SJCRH30 (cell line): ENCODE measurements at places on chromosomes 7 and 10. TPM values are rescaled to one million over a fixed set of nuclear protein-coding genes. Genes with fewer than 3 reads are reported as not detected.

GRCh38 chr7:106895246-106895864, 30.3 kb downstream of the PIK3CG start:
- H3K27ac ChIP-seq: no peak overlapping the region
- DNase-seq: no peak
- H3K27me3 ChIP-seq: peaks cover 2% of the 10 kb centered on the region; the same call in 1 of the 2 replicates
- no peaks in the 10 kb centered on the region for H3K4me1 ChIP-seq
- H3K4me3 ChIP-seq: no peak overlapping the region
- H3K36me3 ChIP-seq: no peaks in the 10 kb centered on the region

DNA sequence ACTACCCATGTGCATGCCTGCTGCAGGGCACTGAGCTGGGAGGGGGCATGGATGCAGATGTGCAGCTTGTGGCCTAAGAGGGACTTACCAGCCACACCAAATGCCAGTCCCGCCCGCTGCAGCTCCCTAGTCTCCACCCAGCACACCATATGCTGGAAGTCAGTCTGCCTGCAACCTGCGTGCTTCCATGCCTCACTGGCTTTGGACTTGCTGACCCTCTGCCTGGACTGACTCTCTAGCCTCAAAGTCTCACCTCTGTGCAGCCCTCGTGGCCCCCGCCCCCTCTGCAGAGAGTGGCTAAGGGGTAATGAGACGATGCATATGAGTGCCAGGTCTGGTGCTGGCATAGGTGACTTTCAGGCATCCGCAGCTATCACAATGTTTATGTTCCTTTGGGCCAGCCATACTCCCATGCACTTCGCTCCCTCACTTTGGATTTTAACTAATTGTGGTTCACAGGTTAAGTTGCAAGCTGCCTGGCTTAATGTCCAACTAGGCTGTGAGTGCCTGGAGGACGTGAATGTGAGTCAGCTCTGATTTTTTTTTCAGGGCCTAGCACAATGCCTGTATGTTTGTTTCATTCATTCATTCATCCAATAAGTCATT, 21.7 kb downstream of the TRIM8 start:
- no peak overlapping the region for H3K4me3 ChIP-seq
- H3K27ac ChIP-seq: no peak overlapping the region
- peaks cover 52% of the 10 kb centered on the region for H3K4me1 ChIP-seq
- no peaks in the 10 kb centered on the region for H3K36me3 ChIP-seq
- no peaks in the 10 kb centered on the region for H3K27me3 ChIP-seq
- DNase-seq: no peak

The NME8 gene
- not detected in 2 replicates for total RNA-seq

DNA sequence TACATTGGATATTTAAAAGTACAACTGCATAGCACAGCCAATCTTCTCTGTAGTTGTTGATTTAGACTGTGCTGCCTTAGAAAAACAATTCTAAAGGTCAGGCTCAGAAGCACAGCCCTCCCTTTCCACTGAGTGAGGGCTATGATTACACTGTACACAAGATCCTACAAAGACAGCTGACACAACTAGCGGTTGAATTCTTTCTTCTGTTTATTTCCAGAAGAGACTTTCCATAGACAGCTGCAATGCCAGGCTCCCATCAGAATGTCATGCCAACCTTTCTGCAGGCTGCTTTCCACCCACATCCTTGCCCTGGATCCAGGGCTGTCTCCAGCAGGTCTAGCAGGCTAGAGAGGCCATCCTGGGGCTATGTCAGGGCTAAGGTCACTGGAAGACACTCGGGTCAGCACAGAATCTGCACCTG, 39.3 kb downstream of the FAM13C start:
- H3K4me3 ChIP-seq: no peak overlapping the region
- H3K36me3 ChIP-seq: no peaks in the 10 kb centered on the region
- peaks cover 25% of the 10 kb centered on the region for H3K4me1 ChIP-seq
- DNase-seq: peak; percentile 67
- no peaks in the 10 kb centered on the region for H3K27me3 ChIP-seq

DNA sequence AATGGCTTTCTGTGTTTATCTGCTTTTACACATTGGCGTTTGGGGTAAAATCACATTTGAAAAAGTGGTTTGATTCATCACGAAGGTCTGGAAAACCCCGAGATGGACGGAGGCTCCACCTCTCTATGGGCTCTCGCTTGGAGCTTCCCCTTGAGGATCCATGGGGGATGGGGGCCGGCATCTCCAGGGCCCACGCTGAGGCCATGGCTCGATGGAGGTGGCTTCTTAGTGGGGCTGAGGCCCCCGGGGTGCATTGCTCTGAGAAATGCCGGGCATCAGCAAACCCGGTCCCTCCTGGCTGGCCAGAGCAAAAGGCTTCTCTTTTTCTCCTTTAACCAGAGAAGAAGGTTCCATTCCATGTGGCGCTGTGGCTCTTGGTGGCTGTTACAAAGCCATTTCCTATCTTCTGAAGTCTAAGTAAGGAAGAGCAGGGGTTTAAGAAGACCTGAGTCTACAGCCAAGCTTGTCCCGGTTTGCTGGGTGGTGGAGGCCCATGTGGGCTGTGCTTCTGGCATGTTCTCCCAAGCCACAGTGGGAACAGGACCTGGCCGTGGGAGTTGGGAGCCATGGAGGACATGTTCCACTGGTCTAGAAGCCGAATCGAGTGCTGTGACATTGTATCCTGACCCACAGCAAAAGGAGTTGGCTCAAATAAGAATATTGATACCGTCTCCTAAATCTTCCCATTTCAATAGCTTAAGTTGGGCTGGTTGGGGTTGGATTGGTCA, 243.5 kb upstream of the PITRM1 start:
- H3K27me3 ChIP-seq: no peaks in the 10 kb centered on the region
- no peak for DNase-seq
- H3K4me3 ChIP-seq: no peak overlapping the region
- H3K36me3 ChIP-seq: no peaks in the 10 kb centered on the region
- H3K27ac ChIP-seq: no peak overlapping the region
- no peaks in the 10 kb centered on the region for H3K4me1 ChIP-seq

DNA sequence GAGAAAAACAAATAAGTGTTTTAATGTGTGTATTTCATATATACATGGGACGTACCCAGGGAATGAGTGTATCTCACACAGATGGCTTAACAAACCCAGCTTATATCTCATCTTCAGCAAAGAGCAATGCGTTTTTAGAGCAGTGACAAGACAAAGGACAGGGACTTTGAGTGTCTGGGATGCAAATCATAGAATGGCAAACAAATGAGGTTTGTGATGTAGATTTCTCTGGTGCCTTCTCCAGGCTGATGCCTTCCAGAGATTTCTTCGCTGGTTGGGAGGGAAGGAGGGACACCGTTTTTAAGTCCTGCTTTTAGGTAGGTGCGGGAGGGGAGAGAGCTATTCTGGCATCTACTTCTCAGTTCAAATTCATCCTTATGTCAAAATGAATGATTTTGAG, 16.6 kb downstream of the LANCL2 start:
- no peaks in the 10 kb centered on the region for H3K4me1 ChIP-seq
- H3K27me3 ChIP-seq: no peaks in the 10 kb centered on the region
- no peaks in the 10 kb centered on the region for H3K36me3 ChIP-seq
- no peak overlapping the region for H3K4me3 ChIP-seq
- H3K27ac ChIP-seq: no peak overlapping the region

DNA sequence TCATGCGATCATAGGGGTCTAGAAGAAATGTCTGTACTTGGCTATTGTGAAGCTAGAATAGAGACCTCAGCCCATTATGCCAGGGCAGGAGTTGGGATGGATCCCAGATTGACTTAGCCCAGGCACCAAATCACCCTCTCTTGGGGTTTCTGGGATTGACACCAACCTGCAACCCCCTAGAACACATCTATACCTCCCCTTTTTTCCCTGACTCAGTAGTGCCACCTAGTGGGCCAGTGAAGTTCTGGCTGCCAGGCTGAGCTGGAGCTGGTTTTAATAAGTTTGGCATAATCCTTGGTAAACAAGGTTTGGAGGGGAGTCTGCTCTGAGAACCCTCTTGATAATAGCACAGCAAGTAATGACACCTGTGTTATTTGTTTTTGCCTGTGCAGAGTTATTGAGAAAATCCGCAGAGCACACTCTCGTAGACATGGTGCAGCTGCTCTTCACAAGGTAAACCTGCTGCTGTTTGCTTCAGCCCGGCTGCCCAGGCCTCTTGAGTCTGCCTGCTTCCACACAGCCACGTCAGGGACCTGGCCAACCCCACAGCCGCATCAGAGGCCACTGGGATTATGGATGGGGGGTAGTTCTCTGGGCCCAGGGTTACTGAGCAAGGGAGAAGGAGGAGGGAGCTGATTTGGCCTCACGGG, 43.3 kb upstream of the NFKB2 start:
- no peak overlapping the region for H3K27ac ChIP-seq
- 0 out of 2 replicates have a peak, but pooled peaks cover 4% of the 10 kb centered on the region for H3K4me1 ChIP-seq
- H3K36me3 ChIP-seq: peaks cover 71% of the 10 kb centered on the region
- no peaks in the 10 kb centered on the region for H3K27me3 ChIP-seq

DNA sequence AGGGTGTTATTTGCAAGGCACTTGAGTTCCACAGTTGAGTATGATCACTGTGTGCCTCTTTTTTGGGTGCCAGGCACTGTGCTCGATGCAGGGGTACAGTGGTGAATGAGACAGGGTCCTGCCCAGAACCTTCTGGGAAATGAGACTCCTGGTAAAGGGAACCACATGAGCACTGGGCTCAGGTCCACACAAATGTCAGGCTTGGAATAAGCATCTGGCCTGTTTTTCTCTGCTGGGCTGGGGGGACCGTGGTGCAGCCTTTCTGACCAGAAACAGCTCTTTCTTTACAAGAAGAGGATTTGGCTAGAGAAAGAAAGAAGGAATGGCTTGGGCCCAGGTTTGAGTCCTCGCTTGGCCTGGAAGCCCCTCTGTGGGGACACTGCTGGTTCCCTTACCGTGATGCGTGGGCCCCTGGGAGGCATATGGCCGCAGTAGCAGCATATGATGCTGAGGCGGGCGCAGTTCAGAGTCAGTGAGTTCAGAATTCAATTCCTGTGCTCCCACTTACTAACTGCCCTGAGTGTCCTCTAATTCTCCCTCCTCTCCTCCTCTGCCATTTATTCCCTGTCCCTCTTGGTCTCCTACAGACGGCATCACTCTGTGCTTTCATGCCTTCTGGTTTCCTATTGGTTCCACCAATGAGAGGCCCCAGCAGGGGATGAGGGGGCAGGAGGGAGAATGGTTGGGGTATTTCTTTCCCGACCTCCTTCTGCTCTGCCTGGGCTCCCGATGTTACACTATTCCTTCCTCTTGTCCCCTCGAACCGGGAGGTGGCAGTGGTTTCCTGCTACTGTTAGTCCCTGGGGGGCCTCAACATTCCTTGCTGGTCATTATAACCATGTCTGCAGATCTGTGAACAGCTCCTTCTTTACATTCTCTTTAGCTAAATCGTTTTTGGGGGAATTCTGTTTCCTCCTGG, 9.6 kb upstream of the KCP start:
- H3K4me1 ChIP-seq: peaks cover 6% of the 10 kb centered on the region; the same call in 1 of the 2 replicates
- peaks cover 6% of the 10 kb centered on the region for H3K27me3 ChIP-seq
- DNase-seq: peak; percentile 41
- no peaks in the 10 kb centered on the region for H3K36me3 ChIP-seq

The PKD2L1 gene
- not detected in 2 replicates for total RNA-seq
